PC-9 (cell line): ENCODE measurements at places on chromosomes 2 and 18. TPM values are rescaled to one million over a fixed set of nuclear protein-coding genes. Genes with fewer than 3 reads are reported as not detected.

Gene RNF144A
- 0.94 and 1.1 TPM in 2 replicates for total RNA-seq

Gene UGT1A6
- total RNA-seq: 549 and 643 TPM in 2 replicates

Gene CKAP2L
- total RNA-seq: 17.7 and 28.7 TPM in 2 replicates

Gene G6PC2
- not detected in 2 replicates for total RNA-seq

Gene KIF5C
- total RNA-seq: 0.07 and 0.23 TPM in 2 replicates

Gene SERPINB12
- total RNA-seq: not detected in 2 replicates

Gene SCTR
- not detected in 2 replicates for total RNA-seq

Gene VSNL1
- not detected in 2 replicates for total RNA-seq

Gene ANKRD44
- total RNA-seq: 1.7 and 3.4 TPM in 2 replicates

Gene DAW1
- total RNA-seq: 1.8 and 2.8 TPM in 2 replicates

Gene TMEM247
- not detected in 2 replicates for total RNA-seq

Gene RAX
- total RNA-seq: not detected in 2 replicates

Gene TMEM131
- total RNA-seq: 22.8 and 29.6 TPM in 2 replicates
